Sigmoid colon (tissue), 7 donors: ENCODE measurements at places on chromosomes 4 and X. TPM values are rescaled to one million over a fixed set of nuclear protein-coding genes. Genes with fewer than 3 reads are reported as not detected.
A peak's percentile ranks its signal among the peaks of the same experiment; 100 is the strongest.

The P2RY8 gene
- total RNA-seq, result 1.8 TPM

The ELF4 gene
- 5.0 TPM for total RNA-seq

The TRIML2 gene
- not detected for total RNA-seq

The VCX3A gene
- not detected for total RNA-seq

The TLR6 gene
- 4.1 TPM for total RNA-seq

The ITGB1BP2 gene
- 14.1 TPM for total RNA-seq

The TIMM8A gene
- total RNA-seq, result 3.6 TPM

The FAM200B gene
- total RNA-seq, result 45.1 TPM

The BGN gene
- 6.9 TPM for total RNA-seq

The HGFAC gene
- total RNA-seq, result 0.55 TPM

The RNF175 gene
- not detected for total RNA-seq

The SH3BGRL gene
- total RNA-seq, result 359 TPM

The FATE1 gene
- total RNA-seq, result not detected

The RIPPLY1 gene
- not detected for total RNA-seq

DNA sequence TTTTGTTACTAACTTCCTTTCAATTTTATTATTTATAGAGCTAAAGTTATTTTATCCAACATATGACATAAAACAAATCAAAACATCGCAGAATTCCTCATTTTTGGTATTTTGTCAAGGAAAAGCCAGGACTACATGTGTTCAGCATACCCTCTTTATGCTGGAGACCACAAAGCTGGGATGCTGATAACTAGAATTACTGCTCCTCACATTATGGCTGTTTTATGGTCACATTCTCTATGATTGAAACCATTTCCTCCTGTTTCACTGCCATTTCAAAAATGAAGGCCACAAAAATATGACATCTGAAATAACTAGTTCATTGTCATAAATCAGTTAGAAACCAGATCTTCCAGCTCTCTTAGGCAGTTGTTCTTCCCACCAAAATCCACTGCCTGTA is 41.7 kb downstream of the KLHL34 start:
- no peak for DNase-seq

GRCh38 chr4:26175006-26175786 is 145.6 kb upstream of the RBPJ start:
- no peak for DNase-seq

- no peak for DNase-seq
These were observed 126.5 kb upstream of the INTU start for GRCh38 chr4:127506283-127506682.

DNA sequence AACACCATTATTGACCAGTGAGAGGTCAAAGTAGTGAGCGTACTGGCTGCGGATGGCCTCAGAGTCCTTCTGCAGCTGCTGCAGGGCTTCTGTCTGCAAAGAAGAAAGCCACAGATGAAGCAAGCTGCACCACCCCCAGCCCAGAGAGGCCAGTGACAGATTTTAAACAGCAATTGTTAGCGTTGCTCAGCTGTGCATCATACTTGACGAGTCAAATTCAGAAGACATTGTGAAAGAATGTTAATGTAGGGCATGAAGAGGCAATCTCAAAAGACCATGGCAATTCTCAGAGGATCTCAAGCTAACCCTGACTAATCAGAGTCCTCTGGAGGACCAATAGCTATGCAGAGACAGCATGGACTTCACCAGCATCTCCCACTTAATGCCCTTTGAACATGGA is 16.6 kb downstream of the DKC1 start:
- DNase-seq, result no peak

DNA sequence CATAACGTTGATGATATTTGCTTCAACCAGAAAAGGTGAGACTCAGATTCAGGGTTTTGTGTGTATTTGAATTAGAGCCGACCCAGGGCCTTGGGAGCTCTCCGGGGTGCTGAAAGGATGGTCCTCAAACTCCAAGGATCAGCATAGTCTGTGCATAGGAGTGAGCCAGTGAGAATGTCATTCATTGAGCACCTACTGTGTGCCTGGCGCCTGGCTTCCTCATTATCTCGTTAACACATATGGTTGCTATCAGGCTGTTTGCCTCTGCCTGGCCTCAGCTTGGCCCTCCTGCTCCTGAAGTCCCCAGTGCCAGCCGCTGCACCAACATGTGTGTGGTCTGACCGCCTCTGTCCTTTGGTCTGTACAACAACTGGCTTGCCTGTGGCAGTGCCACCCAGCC is 25.1 kb upstream of the JAKMIP1 start:
- DNase-seq, result peak; percentile 35

GRCh38 chr4:12635629-12636028 is 848.5 kb downstream of the RAB28 start:
- no peak for DNase-seq

DNA sequence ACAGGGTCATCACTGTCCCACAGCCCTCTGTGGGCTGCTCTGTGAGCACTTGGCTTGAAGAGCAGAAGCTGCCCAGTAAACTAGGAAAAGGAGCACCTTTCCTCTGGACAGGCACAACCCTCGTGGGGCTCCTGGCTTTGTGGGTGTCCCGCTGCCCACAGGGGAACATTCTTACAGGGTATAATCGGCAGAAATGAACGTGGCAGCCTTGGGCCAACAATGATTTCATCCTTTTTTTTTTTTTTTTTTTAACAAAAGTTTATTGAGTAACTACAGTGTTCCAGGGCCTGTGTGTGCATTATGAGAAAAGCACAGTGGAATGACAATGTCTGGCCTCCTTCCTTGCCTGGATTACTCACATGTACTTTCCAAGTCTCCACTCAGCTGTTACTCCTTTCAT is 197.2 kb downstream of the PDGFC start:
- DNase-seq, result no peak

DNA sequence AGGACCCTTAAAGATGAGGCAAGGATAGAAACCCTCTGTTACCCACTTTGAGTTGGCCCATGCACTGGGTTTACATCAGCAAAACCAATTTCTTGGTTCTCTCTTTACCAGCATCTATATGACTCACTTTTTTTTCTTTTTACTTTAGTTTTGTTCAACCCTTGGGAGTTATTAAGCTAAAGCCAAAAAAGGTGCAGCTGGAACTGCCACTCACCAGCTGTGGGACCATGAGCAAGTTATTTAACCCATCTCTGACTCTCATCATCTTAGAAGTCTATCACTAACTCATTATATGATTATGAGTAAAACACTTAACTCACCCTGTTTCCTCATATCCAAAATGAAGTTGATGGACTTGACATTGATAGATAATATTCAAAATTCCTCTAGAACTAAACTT is 53.4 kb downstream of the GABRB1 start:
- DNase-seq, result no peak

DNA sequence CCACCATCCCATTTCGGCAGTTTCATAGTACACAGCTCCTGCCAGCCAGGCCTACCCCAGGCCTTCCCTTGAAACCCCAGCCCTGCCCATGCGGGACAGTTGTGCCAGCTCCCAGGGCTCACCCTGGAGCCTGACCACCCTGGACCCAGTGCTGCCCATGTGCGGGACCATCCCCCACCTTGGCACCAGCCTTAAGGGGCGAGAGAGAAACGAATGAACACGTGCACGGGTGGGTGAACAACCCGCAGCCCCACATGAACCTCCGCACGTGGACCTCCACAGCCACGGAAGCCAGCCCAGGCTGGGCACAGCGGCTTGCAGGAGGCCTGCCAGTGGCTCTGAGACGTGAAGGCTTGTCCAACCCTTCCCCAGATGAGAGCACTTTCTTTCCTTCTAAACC is 76.0 kb upstream of the MXD4 start:
- DNase-seq, result peak; percentile 32

GRCh38 chrX:154516656-154517100 is 646 bp upstream of the FAM3A start:
- peak; percentile 86 for DNase-seq

GRCh38 chr4:57945298-57945697 is 835.1 kb upstream of the IGFBP7 start:
- DNase-seq, result no peak

DNA sequence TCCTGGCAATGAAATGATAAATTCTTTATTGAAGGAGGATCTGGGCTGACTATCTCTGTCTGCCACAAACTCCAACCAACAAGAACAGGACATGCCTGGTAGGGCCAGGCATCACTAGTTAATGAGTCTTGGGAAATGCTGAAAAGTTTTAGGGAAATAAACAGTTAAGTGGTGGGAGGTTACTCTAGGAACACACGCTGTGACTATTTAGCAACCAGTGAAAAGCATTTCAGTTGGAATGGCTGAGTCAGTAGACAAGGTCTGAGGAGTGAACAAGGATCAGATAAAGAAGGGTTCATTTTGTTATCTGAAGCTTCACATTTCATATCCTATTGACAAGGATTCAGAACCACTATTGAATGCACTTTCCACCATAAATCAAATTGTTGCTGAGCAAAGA is 394.9 kb upstream of the BOD1L1 start:
- DNase-seq, result no peak

DNA sequence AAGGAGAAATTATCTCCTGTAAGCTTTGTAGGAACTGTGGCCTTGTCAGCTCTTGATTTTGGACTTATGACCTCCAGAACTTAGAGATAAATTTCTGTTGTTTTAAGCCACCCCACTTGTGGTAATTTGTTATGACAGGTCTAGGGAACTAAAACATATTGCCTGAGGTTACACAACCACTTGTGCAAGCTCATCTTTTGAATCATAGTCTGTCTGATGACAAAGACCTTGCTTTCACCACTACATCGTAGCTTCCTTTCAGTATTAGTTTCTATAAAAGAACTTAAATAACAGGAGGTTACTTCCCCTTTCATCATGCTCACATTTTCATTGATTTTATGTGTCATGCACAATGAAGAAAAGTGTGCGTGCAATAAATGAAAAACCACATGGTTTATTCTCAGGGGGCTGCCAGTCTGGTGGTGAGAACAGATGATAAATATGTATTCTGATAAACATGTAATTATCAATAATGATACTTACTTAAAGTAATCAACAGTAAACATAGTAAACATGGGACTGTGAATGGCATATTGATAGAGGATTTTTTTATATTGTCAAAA is 690.0 kb upstream of the HS3ST1 start:
- no peak for DNase-seq

GRCh38 chrX:135644624-135645023 is 68.8 kb upstream of the CT45A1 start:
- DNase-seq, result no peak

GRCh38 chr4:5971078-5971450 is 47.2 kb downstream of the C4orf50 start:
- peak; percentile 54 for DNase-seq

DNA sequence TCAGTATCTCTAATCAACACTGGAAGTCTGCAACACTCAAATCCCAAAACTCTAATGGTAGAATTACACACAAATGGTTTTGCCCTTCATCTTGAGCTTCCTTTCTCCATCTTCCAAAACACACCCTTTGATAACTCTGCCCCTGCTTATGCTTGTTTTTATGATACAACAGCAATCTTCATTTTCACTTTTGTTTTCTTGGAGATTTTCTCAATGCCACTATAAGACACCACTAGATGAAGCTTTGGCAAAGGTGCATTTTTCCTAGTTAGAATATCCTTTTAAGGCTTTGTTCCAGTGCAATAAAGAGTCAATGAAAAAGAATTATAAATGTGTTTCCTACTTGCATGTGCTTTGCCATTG is 472.4 kb upstream of the NWD2 start:
- no peak for DNase-seq

- DNase-seq, result no peak
These were observed 108.4 kb upstream of the ATXN3L start for GRCh38 chrX:13428053-13428786.

DNA sequence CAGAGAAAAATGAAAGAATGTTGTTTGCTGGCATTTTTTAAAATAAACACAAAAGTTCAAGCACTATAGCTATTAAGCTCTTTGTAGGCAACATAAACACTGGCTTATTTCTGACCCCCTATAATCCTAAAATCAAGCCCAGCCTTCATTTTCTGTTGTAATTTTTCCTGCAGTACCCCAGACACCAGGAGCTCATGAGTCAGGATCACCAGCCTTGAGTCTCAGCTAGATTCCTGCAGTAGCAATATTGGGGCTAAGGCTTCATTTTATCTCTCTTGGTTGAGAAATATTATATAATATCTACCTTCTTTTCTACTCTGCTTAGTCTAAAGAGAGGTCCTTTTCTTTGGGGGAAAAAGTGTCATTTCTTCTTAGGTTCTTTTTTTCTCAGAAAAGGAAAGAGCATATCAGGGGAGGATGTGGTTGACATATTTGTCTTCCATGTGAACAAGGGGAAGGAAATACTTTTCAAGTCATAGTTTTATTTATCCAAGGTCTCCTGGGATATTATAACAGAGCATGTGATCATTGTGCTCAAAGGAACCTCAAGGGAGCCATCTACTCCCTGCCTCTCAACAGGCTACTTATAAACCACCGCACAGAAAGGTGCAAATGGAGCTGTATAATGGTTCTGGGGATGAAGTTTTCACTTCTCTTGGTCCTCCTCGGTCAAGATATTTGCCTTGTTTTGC is 678.3 kb upstream of the NR3C2 start:
- DNase-seq, result no peak

DNA sequence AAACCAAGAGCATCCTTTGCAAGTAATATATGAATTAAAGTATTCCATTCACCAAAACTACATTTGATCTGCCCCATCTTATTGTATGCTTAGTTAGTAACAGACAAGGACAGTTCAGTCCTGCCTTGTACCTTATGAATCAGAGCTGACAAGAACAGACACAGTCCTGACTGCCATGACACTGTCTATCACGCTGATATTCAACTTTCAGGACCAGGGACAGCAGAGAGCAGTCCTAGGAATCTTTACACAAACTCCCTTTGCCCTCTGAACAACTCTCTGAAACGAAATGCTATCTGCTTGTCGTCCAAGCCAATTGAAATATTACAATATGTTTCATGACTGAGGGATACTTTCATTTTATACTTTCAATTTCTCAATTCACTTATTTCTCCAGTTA is 268.6 kb upstream of the VCX start:
- DNase-seq, result no peak

GRCh38 chr4:55409468-55410171 is 13.9 kb downstream of the TMEM165 start:
- DNase-seq, result no peak

DNA sequence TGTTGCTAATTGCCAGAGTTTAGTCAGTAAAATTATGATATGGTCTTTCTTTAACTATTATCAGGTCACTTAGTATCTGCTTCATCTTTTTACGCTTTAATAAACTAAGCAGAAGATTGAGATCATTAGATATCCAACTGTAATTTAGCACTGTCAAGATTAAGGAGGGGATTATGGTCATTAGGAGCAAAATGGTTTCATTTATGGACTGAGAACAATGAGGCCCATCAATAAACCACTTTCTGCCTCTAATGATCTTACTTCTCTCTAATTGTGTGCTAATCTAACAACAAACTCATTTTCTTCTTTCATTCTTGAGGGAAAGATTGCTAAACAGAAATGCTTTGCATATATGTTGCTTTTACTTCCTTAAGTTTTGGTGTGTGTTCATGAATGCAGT is 340.4 kb downstream of the RPA4 start:
- DNase-seq, result no peak

GRCh38 chr4:116702949-116703348 is 382.4 kb downstream of the TRAM1L1 start:
- no peak for DNase-seq

GRCh38 chrX:140980271-140980670 is 22.1 kb upstream of the SPANXB1 start:
- no peak for DNase-seq
